Adrenal gland (tissue), 19 donors: ENCODE measurements at places on chromosomes 5 and 9.

GRCh38 chr9:28301281-28301680 is 728.0 kb upstream of the C9orf72 start:
- no peaks in the 10 kb centered on the region for H3K4me1 ChIP-seq
- H3K27ac ChIP-seq = no peak overlapping the region
- no peak for DNase-seq
- no peaks in the 10 kb centered on the region for H3K27me3 ChIP-seq

GRCh38 chr9:120927269-120928014 is 846 bp upstream of the TRAF1 start:
- no peak for DNase-seq
- peak overlapping the region; percentile 95 for H3K27ac ChIP-seq
- no peak overlapping the region for H3K4me3 ChIP-seq
- H3K36me3 ChIP-seq = no peaks in the 10 kb centered on the region

- no peak overlapping the region for H3K4me3 ChIP-seq
- no peak for DNase-seq
- H3K27ac ChIP-seq = no peak overlapping the region
- no peaks in the 10 kb centered on the region for H3K36me3 ChIP-seq
Measured at GRCh38 chr5:12399868-12400267, 495.6 kb upstream of the CTNND2 start.

GRCh38 chr5:139747583-139748504 is 47.8 kb upstream of the PSD2 start:
- H3K27ac ChIP-seq = no peak overlapping the region
- no peak overlapping the region for H3K4me3 ChIP-seq
- H3K36me3 ChIP-seq = no peaks in the 10 kb centered on the region
- peaks cover 30% of the 10 kb centered on the region for H3K4me1 ChIP-seq

DNA sequence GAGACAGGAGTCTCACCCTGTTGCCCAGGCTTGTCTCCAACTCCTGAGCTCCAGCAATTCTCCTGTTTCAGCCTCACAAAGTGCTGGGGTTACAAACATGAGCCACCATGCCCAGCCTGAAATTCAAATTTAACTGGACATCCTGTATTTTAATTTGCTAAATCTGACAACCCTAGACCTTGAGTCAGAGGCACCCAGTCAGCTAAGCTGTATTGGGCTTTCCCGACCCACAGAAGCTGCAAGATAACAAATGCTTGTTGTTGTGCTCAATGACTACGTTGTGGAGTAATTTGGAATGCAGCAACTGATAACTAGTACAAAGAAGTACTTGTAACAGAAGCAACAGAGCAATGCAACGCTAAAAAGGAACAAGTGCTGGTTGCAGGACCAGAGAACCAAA is 533.1 kb downstream of the NTRK2 start:
- DNase-seq = no peak
- no peaks in the 10 kb centered on the region for H3K27me3 ChIP-seq
- H3K4me3 ChIP-seq = no peak overlapping the region

DNA sequence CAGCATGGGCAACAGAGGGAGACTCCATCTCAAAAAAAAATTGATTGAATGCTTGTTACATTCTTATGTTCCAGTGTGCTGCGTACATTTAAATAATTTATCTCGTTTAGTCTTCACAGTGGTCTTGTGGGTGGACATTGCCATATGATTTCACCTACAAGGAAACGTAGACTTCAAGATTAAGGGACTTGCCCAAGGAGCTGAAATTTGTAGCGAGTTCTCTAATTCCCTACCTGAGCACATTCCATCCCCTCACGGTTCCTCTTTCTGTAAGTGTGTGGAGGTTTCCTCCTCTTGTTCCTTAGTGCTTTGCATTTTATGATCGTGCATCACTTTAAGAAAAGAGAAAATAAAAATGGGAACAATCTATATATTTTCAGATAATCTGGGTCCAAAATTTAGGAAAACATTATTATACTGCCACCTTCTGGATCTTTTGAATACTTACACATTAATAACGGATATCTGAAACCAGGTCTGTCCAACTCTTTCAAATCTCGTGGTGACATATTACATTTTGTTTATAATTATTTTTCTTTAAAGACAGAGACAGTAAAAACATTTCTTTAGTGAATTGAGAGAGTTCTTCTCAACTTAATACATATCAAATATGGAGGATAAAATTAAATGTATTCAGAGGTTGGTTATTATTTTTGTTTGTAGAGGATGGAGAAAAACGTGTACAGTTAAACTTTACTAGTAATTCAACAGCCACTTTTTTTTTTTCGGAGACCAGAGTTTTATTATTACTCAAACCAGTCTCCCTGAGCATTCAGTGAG is 29.9 kb upstream of the C7 start:
- no peaks in the 10 kb centered on the region for H3K27me3 ChIP-seq
- no peaks in the 10 kb centered on the region for H3K4me1 ChIP-seq
- no peaks in the 10 kb centered on the region for H3K36me3 ChIP-seq
- H3K27ac ChIP-seq = no peak overlapping the region
- no peak overlapping the region for H3K4me3 ChIP-seq
- DNase-seq = no peak

DNA sequence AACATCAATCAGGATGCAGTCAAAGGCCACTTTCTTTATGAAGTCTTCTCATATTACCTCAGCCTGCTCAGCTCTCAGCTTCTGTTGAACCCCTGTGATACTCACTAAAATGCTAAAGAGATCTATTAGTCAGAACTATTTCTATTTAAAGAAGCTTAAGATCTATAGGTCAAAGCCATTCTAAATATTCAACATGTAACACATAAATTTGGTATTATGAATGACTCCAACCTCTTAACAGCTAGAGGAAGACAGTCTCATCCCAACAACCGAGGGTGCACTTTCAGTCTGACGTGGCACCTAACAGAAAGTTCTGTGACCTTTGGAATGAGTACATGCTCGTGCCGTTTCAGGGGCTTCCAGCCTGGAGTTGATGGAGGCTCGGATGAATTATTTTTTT is 301.5 kb upstream of the VLDLR start:
- no peaks in the 10 kb centered on the region for H3K4me1 ChIP-seq
- H3K4me3 ChIP-seq = no peak overlapping the region
- DNase-seq = no peak
- H3K36me3 ChIP-seq = no peaks in the 10 kb centered on the region
- no peaks in the 10 kb centered on the region for H3K27me3 ChIP-seq

GRCh38 chr5:170486371-170486770 is 17.4 kb upstream of the KCNIP1 start:
- H3K27ac ChIP-seq = no peak overlapping the region
- no peaks in the 10 kb centered on the region for H3K27me3 ChIP-seq
- no peak overlapping the region for H3K4me3 ChIP-seq
- no peaks in the 10 kb centered on the region for H3K36me3 ChIP-seq

DNA sequence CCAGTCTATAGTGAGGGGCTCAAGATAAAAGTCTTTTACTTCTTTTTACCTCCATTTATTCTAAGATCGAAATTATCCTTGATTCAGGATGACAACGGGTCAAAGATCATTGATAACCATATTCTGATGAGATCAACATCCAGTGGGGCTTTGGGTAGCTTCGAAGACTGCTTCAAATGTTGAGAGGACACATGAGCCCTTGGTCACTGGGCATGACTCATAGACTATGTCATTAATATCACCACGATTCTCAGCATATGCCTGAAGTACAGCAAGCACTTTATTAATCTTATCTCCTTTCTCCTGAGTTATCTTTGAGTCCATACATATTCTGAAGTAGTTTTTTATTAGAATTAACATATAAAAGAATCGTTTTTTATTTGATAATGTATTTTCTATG is 117.1 kb upstream of the DAB2 start:
- no peak for DNase-seq
- no peak overlapping the region for H3K4me3 ChIP-seq
- no peaks in the 10 kb centered on the region for H3K27me3 ChIP-seq
- no peak overlapping the region for H3K27ac ChIP-seq

GRCh38 chr9:85523202-85523601 is 218.6 kb downstream of the AGTPBP1 start:
- no peaks in the 10 kb centered on the region for H3K27me3 ChIP-seq
- no peak overlapping the region for H3K27ac ChIP-seq
- H3K4me1 ChIP-seq = no peaks in the 10 kb centered on the region
- no peak for DNase-seq
- no peak overlapping the region for H3K4me3 ChIP-seq
- no peaks in the 10 kb centered on the region for H3K36me3 ChIP-seq

DNA sequence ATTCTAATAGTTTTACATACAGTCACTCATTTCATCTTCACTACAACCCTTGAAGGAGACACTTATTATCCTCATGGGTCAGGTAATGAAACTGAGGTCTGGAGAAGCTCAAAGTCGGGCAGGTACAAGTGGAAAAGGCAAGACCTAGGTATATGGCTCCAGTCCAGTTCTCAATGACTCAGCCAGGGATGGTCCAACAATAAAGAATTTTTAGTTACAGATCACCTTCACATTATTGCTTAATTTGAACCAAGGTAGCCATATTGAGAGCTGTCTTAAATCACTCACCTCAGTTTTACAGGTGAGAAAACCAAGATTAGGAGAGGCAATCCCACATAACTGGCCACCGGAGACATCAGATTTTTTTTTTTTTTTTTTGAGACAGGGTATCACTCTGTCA is 55.4 kb downstream of the PTPN3 start:
- H3K36me3 ChIP-seq = no peaks in the 10 kb centered on the region
- H3K4me1 ChIP-seq = peaks cover 21% of the 10 kb centered on the region
- no peaks in the 10 kb centered on the region for H3K27me3 ChIP-seq
- H3K4me3 ChIP-seq = no peak overlapping the region
- DNase-seq = no peak

DNA sequence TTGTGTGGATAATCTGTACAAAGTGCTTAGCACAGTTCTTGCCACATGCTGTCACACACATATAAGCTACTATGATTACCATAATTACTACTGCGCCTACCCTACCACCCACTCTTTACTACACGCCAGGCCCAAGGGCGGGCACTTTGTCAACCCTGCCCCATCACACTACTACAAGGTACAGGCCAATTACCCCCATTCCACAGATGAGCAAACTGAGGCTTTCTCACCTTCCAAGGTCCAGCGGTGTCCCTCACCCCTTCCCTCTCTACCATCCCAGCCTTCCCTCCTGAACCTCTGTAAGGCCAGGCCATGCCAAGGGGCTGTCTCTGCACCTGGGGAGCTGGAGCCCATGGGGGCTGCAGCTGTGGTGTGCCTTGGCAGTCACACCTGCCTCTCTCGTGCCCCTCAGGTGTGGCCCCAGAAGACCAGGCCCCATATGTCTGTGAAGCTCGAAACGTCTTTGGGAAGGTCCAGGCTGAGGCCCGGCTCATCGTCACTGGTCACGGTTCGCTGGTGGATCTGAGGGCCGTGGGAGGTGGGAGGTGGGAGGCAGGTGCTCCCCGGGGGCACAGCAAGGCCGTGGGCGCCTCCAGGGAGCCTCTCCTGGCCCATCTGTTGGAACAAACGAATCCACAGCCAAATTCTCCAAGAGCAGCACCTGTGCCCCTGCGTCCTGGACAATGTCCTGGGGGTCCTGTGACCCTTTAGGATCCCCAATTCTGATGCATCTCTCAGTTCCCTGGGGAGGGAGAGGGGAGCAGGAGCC is 54.6 kb downstream of the HMCN2 start:
- H3K27ac ChIP-seq = no peak overlapping the region
- H3K4me3 ChIP-seq = no peak overlapping the region
- H3K4me1 ChIP-seq = no peaks in the 10 kb centered on the region
- H3K36me3 ChIP-seq = no peaks in the 10 kb centered on the region

DNA sequence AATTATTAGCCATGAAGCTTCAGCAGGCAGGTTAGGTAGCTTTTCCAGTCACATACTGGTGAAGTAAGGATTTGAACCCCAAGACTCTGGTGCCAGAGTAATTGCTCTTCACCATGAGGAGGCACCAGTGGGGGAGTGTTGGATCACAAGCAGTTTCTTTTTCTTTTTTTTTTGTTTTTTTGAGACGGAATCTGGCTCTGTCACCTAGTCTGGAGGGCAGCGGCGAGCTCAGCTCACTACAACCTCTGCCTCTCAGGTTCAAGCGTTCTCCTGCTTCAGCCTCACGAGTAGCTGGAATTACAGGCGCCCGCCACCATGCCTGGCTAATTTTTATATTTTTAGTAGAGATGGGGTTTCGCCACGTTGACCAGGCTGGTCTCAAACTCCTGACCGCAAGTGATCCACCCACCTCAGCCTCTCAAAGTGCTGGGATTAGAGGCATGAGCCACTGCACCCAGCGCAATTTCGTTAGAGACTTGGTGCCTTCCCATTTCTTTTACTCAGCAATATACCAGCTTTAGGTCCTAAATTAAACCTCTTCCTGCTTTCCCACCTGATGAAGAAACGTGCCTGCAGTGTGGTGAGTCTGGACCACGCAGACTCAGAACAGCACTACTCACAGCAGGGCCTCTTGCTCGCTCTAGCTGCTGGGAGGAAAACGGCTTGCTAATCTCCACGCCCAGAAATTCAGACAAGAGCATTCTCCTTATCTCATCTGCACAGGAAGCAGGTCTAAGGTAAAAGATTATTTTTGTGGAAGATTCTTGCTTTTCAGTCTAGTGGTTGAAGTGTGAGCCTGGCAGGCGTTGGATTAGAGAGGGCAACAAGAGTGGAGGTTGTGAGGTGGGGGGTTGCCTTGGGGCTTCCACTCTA is at the start of gene S100Z:
S100Z (plus strand) TSS at position 596 of the 873 bp plus-strand sequence. CDS start 25,346 bp downstream, outside the sequence.
- no peaks in the 10 kb centered on the region for H3K27me3 ChIP-seq
- peaks cover 6% of the 10 kb centered on the region for H3K4me1 ChIP-seq
- no peaks in the 10 kb centered on the region for H3K36me3 ChIP-seq
- DNase-seq = no peak
- no peak within 1 kb of the TSS for H3K27ac ChIP-seq
